ENCODE measurements at places on chromosomes 7 and 10.

DNA sequence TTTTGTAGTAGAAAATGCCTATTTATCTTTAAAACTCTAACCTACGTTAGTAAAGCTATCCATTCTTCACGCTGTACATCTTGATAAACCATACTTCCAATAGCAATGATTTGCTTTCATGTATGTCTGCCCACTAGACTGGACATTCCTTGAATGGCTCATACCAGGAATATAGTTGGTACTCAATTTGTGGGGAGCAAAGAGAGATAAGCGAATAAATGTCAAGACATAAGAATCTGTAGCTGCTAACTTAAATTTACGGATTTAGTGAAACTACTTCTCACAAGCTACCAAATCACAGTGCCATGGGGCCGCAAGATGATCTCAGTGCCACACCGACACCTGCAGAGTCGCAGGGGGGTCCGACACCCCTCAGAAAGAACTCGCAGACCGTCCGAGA, 763 bp upstream of the RALA start:
- DNase-seq: no peak

DNA sequence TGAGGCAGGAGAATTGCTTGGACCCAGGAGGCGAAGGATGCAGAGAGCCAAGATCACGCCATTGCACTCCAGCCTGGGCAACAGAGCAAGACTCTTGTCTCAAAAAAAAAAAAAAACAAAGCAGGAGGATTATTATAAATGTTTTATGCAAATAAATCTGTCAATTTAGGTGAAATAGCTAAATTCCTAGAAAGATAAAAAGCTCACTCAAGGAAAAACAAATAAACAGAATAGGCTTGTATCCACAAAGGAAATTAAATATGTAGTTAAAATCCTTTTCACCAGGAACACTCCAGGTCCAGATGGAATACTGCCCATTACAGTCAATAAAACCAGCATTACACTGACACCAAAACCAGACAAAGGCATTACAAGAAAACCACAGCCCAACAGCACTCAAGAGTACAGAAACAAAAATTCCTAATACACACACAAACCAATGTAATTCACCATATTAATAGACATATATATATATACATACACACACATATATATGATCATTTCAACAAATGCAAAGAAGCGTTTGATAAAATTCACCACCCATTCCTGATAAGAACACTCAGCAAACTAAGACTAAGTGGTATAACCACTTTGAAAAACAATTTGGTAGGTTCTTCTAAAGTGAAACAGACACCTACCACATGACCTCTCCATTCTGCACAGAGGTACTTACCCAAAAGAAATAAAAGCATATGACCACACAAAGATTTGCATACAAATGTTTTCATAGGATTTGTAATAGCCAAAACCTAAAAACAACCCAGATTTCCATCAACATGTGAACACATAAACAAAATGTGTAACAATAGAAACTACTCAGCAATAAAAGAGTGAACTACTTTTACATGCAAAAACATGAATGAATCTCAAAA, 38.8 kb downstream of the ABI1 start:
- DNase-seq: no peak

- no peak for DNase-seq
These were observed 1177.7 kb upstream of the AUTS2 start for GRCh38 chr7:68420342-68421192.

DNA sequence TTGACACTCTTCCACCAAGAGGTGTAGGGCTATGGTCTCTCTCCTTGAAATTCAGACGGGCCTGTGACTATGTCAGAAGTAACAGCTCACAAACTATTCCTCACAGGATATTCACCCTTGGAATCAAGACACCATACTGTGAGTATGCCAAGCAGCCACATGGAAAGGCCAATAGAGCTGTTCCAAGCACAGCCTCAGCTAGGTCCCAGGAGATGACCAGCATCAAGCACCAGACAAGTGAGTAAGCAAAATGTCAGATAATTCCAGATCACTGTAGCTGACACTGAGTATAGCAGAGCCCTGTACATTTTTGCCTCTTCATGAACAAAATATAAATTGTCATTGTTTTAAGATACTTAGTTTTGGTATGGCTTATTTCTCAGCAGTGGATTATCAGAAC, 88.1 kb upstream of the KCND2 start:
- DNase-seq: no peak

DNA sequence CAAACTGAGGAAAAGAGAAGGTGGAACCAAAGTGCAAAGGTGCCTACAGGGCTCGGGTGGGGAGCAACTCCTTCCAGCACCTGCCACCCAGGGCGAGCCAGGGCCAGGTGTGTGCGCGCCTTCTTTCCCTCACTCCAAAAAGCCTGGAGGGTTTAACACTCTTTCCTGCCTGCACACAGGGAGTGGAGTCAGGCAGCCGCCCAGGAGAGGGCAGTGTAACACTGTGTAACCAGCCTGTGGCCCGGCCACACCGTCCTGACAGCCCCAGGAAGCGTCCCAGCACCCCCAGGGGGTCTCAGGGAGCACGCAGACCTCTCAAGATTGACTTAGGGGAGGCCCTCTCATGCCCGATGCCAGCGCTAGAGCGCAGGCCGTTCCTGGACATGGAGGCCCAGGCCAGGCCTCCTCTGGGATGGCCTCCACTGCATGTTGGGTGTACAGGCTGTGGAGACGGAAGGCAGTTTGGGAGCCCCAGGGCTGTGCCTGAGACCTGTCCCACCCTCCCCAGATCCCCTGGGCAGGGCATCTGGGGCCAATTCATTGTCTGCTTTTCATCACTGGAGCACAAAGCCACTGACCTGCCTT, 13.4 kb downstream of the BRI3 start:
- DNase-seq: no peak

DNA sequence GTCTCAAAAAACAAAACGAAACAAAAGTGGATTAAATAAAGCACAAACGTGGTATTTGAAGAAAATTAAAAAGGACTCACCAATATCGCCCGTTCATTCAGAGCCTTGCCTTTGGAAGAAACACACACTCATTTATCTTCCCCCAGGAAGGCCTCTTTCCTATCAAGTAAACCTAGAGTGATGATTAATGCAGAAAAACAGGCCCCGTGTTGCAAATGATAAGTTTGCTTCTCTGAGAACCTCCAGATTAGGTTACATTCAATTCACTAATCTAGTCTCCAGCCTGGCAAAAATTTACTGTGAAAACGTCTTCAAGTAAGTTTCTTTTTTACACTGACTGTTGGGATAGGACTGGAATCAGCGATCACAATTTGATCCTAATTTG, 78.0 kb upstream of the C1GALT1 start:
- no peak for DNase-seq

DNA sequence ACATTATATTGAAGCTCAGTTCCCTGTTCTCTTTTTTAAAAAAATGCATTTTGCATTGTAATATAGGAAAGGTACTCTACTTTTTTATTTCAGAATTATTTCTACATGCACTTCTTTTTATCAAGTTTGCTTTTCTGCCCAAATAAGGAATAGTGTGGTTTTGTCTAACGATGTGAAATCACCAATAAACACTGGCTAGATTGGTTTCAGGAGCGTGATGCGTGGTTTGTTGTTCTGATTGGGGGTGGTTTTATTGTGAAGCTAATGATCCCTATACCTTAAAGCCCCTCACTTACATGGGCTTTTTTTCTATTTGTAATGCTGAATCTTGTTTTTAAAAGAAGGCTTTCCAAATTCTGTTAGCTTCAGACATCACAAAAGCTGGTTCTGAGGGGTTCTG, 17.6 kb downstream of the ENTPD7 start:
- DNase-seq: no peak

DNA sequence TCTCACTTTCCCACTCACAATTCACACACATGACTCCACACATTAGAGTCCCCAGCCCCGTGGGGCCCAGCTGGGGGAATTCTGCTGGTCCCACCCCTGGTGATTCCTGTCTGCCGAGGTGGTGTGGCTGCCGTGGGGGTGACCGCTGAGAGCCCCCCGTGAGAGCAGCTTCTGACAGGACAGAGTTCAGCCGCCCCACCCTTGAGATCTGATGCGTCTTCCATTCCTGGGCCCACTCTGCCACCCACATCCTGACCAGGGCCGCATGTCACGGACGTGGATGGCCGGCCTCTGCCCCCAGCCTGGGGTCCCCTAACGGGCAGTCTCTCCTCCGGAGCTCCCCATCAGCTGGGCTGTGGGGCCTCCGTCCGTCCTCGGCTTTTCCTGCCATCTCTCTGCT, 240.1 kb upstream of the PITRM1 start:
- DNase-seq: no peak

DNA sequence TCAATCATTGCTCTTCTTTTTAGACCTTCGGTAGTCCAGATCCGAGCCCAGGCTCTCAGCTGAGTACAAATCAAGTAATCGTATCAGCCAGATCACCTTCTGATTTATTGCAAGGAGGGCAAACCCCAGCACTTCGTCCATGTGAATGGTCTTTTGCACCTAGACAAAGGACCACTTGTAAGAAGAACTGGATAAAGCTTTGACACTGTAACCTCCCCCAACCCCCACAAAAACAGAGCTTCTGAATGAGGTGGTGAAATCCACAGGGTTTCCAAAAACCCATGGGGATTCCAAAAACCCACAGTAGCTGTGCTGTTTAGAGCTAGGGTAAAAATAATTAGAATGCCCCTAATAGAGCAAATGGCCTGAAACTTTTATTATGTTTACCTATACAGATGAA, 148.8 kb upstream of the ODAD2 start:
- no peak for DNase-seq

DNA sequence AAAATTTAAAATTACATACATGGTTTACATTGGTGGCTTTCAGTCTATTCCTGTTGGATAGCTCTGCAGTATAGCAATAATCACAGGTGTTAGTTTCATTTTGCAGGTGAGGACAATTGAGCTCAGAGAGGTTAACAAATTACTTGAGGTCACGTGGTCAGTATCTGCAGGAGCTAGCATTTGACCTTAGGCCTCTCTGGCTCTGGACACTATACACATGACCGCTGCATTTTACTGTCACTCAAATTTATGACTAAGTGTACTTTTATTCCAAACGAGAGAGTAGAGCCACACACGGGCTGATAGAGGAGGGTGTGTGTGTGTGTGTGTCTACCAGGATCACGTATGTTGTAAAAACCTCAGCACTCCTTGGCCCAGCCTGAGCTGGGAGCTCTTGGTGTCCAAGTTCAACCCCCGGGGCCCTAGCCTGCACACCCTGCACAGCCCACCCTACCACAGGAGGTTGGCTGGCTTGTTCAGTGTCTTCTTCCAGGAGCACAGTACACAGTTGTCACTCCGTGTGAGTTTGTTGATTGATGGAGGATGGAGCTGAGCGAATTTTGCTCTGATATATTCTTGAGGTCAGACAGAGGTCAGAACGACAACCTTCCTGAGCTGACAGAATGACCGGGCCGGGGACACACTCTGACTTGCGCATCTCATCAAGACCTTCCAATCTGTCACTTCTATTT, 272.7 kb downstream of the GFRA1 start:
- DNase-seq: no peak

GRCh38 chr7:151114151-151115090, 28.1 kb downstream of the AGAP3 start:
- DNase-seq: no peak

- no peak for DNase-seq
These were observed 221.3 kb downstream of the PTPRN2 start for GRCh38 chr7:158366346-158366745.

GRCh38 chr10:62195675-62195926, 73.0 kb downstream of the RTKN2 start:
- no peak for DNase-seq

GRCh38 chr10:3789621-3790020, 4.6 kb upstream of the KLF6 start:
- no peak for DNase-seq

DNA sequence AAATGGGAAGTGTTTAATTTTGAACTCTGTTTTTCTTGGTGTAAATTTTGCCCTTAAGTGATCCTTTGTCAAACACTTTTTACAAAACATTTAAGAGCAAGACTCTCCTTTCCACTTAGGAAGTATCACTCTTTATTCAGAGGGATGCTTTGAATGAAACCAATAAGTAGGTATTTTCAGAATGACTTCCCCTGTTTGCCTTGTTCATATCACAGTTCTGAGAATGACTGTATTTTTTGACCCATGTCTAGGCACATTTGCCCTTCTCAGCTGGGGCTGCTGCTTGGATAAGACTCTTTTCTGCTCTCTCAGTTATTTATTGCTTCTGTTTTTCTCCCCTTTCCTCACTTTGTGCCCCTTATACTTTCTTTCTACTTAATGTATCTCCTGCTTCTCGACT, 98.2 kb downstream of the CCNY start:
- no peak for DNase-seq

DNA sequence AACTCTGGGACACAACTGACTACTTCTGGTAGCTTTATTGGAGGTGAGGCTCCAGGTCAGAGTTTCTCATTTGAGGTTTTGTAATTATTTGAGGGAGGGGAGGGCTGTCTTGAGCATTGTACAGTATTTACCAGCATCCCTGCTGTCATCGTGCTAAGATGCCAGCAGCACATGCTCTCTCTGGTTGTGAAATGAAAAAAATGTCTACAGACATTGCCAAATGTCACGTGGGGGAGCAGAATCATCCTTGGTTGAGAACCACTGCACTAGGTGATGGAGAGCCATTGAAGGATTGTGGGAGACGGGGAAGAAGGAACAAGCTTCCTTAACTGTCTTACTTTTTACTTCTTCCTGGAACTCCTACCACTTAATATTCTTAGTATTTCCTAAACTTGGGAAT, 5.0 kb downstream of the SEPTIN7 start:
- no peak for DNase-seq

DNA sequence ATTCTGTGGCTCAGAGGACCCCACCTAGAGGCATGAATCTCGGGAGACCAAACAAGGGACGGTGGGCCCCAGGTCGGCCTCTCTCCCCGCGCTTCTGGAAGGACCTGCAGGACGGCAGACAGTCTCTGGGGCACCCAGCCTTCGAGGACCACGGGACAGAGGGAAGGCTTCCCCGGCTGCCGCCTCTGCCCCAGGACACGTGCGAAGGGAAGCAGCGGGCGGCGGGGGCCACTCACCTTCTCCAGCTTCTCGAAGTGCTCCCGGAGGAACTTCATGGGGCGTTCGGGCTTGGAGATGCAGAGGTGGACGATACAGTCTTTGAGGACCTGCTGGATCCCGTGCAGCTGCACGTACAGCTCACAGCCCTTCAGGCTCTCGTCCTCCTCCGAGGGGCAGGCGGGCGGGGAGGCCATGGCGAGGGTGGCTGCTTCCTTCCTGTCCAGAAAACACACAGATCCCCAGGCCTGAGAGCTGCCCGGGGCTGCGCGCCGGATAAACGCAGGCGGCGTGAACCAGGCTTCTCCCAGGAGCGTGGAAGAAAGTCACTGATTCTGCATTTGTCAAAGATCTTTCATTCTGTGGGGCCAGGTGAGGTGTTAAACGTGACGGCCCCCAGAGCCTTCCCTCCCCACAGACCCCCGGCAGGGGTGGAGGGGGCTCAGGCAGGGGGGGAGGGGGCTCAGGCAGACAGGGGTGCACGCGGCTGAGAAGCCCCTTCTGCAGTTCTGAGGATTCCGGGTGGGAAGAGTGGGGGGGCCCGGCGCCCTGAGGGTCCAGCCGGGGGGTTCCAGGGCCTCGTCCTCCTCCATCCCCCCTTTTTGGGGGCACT, 15.2 kb upstream of the DNAAF5 start:
- DNase-seq: no peak

Data from CD8-positive, alpha-beta memory T cell (primary cell).